Fibroblast of lung (primary cell): ENCODE measurements at places on chromosomes 11 and 22.

DNA sequence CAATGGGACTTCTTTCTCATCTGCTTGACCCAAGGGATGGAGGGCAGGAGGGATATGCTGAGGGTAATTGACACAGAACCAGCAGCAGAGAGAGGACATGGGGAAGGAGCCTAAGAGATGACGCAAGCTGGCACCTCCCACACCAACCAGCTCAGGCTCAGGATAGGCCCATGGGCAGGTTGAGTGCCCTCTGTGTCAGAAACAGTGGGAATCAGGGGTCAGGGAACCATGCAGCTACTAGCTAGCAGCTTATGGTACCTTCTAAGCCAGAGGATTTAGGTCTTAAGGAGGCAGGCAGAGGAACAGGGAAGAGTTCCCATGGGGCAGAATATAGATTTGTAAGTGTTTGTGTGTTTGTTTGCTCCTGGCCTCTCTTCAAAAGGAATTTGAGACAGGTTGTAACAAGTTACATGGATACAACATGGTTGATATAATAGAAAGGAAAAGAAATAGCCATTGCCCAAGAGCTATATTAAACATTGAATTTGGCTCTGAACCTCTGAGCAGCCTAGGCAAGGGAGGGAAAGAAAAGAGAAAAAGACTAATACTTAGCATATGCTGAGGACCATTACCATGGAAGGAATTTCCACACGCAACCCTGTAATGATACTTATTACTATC lies 39.9 kb upstream of the NAV2 start:
- DNase-seq = no peak

DNA sequence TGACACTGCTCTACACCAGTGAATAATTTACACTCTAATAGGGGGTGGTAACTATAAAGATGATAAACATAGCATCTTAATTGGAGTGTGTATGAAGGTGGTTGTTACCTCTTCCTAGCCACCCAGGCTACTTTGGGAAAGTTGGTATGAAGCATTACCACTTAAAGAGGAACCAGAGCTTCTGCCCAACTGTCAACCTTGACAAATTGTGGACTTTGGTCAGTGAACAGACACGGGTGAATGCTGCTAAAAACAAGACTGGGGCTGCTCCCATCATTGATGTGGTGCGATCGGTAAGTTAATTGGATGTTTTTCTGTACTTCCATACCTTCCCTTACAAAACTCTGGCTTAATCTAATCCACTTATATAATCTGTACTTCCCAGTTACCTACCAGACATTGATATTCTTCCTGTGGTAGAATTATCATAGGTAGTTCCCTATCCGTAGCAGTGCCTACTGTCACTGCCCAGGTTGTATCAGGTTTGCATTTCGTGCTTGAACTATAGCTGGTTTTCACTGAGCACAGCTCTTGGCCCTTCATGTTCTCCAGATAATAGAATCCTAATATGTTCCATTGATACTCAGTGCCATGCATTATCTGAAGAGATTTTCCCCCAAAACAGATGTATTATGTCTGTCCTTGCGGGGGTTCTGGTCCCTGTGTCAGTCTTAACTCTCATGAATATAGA lies 2.2 kb downstream of the RPL27A start:
- DNase-seq = no peak

GRCh38 chr11:27418356-27418755 lies 54.2 kb downstream of the LGR4 start:
- no peak for DNase-seq

DNA sequence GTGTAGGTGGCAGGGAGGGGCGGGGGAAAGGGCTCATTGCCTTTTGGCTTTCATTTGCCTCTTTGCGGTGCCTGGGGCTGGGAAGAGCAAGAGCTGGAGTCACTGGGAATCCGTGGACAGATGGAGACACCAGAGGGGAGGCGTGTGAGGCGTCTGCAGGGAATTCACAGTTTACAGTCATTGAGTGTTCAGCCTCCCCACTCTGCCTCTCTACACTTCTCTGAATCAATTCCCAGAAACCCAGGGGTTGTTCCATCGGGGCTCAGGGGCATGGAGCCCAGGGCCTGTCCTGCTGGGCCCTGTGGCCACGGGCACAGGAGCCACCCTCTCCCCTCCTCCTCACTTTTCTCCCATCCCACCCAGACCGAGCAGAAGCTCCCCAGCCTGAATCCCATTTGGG lies 160.5 kb upstream of the NAV2 start:
- no peak for DNase-seq

DNA sequence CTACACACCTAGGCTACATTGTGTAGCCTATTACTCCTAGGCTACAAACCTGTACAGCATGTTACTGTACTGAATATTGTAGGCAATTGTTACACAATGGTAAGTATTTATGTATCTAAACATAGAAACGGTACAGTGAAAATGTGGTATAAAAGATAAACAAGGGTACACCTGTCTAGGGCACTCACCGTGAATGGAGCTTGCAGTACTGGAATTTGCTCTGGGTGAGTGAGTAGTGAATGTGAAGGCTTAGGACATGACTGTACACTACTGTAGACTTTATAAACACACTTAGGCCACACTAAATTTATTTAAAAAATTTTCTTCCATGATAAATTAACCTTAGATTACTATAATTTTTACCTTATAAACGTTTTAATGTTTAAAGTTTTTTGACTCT lies 171.7 kb upstream of the NCAM1 start:
- no peak for DNase-seq
